ENCODE measurements at places on chromosomes 7 and 10.

DNA sequence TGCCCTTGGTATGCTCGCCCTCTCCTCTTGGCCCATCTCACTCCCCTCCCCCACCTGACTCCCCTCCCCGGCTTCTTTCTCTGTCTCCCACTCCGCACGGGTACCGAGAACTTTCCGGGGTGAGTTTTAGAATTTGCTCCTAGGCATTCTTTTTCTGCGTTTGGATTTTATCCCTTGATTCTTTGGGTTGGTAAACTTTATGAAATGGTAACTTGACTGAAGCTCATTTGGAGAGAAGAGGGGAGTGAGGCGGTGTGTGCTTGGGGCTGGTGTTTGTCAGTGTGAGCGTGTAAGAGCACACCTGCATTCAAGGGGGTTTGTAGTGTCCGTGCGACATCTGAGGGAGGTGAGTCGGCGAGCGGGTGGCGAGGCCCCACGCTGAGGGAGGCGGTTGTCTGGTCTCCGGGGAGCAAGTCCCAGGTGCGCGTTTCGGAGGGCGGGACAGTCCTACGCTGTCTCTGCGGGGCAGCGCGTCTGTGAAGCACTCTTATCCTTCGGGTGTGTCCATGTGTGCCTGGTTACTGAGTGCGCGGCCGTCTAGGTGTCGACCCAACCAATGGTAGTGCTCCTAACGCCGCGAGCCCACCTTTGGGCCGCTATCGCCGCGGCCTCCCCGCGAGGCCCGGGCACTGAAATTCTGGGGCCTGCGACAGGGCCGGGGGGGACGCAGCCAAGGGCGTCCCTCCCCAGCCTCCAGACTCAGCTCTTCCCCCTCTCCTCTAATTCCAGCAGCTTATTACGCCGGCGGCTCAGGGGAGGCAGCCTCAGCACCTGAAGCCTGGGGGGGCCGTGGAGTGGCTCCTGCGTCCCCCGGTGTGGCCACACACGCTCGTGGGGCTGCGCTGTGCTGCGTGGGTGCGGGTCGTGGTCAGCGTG, 2.6 kb upstream of the ZNF503 start:
- no peak for DNase-seq

DNA sequence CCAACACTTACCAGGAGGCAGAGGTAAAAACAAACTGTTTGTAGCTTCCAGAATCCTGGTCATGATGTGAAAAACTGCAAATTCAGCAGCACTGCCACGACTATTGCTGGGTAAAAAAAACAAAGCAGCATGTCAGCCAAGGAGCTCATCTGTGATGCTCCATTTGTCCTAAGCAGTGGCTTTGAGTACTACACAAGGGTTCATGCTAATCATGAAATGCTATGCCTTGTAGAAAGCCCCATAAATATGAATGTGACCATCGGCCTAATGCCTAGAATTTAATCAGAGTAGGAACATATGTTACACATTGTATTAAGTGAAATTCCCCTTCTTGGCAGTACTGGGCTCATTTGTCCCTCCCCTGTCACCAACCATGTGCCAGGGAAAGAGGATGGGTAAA, 95.4 kb downstream of the GSAP start:
- no peak for DNase-seq

DNA sequence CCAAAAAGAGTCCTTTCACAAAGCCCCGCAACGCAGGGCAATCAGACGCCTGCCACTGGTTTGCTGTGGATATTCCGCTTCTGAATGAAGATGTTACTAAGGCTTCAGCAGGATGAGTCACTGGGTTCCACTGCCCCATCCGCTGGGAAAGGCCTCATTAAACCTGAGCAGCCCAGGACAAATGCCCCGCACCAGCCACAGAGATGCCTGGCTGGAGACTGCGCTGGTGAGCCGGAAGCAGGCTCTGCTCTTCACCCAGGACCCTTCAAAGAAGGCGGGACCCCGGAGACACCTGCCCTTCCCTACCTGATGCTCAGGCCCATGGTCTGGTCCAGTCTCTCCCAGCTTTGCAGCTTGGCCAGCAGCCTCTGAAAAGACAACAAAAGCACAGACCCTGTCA, 19.8 kb downstream of the MAD1L1 start:
- no peak for DNase-seq

- DNase-seq = peak; percentile 94
These were observed 69.4 kb upstream of the HECTD2 start for GRCh38 chr10:91340613-91341362.

DNA sequence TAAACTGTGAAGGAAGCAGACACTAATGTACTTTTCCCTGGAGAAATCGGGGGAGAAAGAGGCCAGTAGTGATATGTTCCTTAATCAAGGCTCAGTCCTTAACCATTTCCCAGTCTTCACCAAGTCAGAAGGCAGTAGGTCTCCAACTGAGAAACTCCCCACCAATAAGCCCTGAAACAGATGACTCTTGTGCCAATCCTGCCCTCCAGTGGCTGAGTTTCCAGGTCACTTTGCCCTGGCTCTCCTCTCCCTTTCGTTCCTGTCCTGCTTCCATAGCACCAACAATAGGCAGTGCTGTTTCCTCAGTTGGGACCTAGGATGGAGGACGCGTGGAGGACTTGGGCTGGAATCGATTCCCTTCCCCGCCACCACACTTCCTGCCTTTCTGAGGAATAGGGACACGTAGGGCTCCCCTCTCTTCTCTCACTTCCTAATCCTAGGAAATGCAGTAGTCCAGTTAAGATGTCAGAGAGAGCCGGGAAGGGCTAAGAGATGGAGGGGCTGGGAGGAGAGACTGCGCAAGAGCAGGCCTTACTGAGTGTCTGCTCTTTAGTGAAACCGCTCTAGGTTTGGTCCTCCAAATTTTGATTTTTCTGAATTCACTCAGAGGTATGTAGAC, 23.4 kb downstream of the ATOH7 start:
- peak; percentile 67 for DNase-seq

DNA sequence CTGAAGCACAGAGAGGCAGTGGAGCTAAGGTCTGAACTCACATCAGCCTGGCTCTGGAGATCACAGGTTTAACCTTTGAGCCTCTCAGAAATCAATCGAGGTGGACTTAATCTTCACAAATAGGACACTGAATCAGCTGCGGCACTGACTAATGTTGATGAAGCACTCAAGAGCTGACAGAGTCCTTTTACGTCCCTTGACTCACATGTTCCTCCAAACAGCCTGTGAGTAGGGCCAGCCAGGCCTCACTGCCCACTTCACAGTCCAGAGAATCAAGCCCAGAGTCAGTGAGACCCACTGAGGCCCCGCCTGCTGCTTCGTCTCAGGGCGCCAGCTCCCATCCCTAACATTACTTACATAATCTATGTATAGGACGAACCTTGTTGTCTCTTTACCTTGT, 63.1 kb downstream of the TNS3 start:
- no peak for DNase-seq

DNA sequence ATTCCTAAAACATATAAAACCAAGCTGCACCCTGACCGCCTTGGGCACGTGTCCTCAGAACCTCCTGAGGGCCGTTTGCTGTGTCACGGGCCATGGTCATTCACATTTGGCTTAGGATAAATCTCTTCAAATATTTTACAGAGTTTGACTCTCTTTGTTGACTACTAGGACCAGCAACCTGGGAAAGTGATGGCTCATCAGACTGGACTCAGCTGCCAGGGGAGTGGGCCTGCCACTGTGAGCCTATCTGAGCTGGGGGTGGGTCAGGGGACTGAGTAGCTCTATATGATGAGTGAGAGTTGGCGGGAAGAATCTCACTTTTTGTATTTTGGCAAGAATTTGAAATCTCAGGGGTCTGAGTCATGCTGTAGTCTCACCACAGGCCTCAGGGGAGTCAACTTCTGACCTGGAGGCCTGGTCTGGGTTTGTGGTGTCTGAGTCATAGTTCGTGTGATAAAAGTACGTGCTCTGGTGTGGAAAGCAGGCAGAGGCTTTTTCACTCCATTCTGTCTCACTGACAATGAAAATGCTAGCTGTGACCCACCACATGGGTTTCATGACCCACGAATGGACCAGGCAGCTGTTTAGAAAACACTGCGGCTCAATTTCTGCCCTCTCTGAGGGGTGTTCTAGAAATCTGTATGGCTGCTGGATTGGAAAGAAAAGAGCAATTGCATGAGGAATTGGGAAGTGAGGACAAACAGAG, 4.2 kb upstream of the UPP1 start:
- peak; percentile 99 for DNase-seq

- no peak for DNase-seq
These were observed 83.6 kb downstream of the FAM53B start for GRCh38 chr10:124660404-124661125.

GRCh38 chr7:13188236-13188805, 500.9 kb downstream of the ARL4A start:
- DNase-seq = no peak

- peak; percentile 99 for DNase-seq
These were observed 347.0 kb downstream of the KCNMA1 start for GRCh38 chr10:77290528-77291155.

- no peak for DNase-seq
These were observed 103.4 kb upstream of the STK17A start for GRCh38 chr7:43479543-43479942.
